ENCODE measurements at places on chromosomes 5 and 9.

DNA sequence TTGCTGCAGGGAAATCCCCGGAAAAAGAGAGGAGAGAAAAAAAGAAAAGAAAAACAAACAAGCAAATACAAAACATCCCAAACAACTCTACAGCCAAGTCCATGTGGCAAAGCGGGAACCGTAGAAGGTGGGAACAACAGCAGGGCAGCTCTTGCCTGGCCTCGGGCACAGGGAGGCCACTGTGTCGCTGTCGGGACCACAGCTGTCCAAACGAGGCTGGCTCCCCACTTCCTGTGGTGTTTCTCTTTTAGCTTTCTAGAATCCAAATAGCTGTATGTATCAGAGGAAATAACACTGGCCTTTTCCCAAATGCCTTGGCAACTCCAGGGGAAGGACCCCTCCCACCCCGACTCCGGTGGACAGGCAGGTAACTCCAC is 41.6 kb upstream of the EQTN start:
- DNase-seq, result no peak

DNA sequence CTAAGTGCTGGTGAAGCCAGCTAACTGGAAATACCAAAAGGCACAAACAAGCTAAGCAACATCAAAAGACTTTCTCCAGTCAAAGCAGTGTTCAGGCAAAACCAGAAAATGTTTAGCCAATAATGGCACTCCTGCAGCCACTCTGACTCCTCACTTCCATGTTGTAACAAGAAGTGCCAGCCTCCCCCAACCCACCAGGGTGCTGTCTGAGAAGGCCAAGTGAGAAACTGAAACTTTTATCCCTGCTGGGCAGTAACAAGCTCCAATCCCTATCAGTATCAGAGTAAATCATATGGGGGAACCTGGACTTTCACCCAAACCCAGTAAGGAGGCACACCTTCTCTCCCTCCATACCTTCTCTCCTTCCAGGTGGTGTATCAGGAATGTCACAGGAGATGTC is 414.8 kb upstream of the NMUR2 start:
- DNase-seq, result no peak

- DNase-seq, result no peak
Observed at GRCh38 chr5:99019812-99020697, 91.2 kb upstream of the CHD1 start.

- no peak for DNase-seq
Observed at GRCh38 chr9:124452841-124453585, 2.8 kb downstream of the ADGRD2 start.

GRCh38 chr9:27362447-27363210 is 65.7 kb upstream of the EQTN start:
- DNase-seq, result no peak

- no peak for DNase-seq
Observed at GRCh38 chr5:175638305-175638704, 19.6 kb upstream of the HRH2 start.

- no peak for DNase-seq
Observed at GRCh38 chr5:38707352-38708210, 138.2 kb upstream of the OSMR start.

All from activated CD8-positive, alpha-beta memory T cell treated with anti-CD3 and anti-CD28 coated beads for 1 hour (primary cell).